ENCODE measurements at places on chromosomes 3 and 15.

GRCh38 chr15:35514759-35515158 is 31.2 kb downstream of the DPH6 start:
- DNase-seq = no peak

- no peak for DNase-seq
These were observed 107.9 kb downstream of the FMN1 start for GRCh38 chr15:33086500-33087121.

DNA sequence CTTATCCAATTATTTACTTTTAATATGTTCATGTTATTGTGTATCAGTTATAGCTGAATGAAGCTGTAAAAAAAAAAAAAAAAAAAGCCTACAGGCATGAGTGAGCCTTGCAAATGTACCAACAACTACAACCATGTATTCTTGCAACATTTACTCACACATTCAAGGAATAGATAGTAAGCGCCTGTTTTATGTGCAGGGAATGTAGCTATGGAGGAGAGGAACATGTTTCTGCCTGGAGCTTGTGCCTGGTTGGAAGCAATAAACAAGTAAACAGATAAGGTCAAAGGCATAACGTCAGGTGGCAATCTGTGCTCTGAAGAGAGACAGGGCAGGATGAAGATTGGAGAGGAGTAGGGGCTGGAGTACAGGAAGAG is 111.2 kb downstream of the DNAJB8 start:
- DNase-seq = no peak

- DNase-seq = no peak
These were observed 361.5 kb upstream of the DPH6 start for GRCh38 chr15:35907511-35907910.

- DNase-seq = peak; percentile 62
These were observed 115.8 kb upstream of the ARHGEF3 start for GRCh38 chr3:56917361-56918110.

GRCh38 chr3:3648988-3649679 is 150.1 kb upstream of the LRRN1 start:
- no peak for DNase-seq

- no peak for DNase-seq
These were observed 94.5 kb upstream of the EPHA6 start for GRCh38 chr3:96719921-96720320.

GRCh38 chr3:168476360-168476980 is 380.7 kb upstream of the GOLIM4 start:
- DNase-seq = no peak
